GM04503 (cell line): ENCODE measurements at places on chromosomes 12 and 14.
A peak's percentile ranks its signal among the peaks of the same experiment; 100 is the strongest.

DNA sequence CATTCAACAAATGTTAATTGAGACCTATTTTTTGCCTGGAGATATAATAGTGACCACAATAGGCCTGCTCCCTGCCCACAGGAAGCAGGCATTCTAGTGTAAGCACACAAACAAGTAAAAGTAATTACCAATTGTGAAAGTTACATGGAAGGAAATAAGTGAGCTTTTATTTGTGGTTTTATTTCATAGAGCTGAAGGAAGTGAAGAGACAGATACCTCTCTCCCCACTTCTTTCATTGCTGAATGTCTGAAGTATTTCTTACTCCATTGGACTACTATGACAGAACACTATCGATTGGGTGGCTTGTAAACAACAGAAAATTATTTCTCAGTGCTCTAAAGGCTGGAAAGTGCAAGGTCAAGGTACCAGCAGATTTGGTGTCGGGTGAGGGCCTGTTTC, 183.5 kb downstream of the PRKCH start:
- DNase-seq = no peak

DNA sequence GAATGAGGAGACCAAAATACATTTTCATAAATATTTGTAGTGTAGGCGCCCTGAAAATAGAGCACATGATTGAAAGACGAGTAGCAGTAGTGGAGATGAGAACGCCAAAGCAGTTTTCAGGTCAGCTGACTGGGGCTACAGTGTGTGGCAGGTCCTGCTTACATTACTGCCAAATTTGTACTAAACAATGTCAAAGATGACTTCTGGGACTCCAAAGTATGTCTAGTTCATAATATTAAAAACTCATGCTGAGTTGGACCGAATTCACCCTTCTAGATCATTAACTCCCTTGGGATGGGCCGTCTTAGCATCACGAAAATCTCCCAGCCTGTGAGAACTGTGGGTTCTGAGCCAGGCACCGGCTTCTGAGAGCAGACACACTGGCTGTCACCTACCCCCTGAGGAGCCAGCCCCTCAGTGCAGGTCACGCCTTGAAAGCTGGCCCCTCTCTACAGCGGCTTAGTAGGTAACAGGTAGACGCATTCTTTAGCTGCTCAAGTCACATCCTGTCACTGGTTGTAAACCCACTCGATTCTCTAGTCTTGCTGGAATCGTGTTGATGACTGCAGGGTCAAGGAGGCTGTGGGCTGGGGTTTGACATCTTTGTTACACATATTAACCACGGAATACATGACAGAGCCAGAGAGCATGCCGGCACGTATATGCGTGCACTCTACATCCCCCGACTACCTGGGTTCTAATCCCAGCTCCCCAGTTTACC, 210.4 kb downstream of the ETV6 start:
- no peak for DNase-seq

GRCh38 chr12:72304751-72305150, 32.6 kb downstream of the TRHDE start:
- no peak for DNase-seq

DNA sequence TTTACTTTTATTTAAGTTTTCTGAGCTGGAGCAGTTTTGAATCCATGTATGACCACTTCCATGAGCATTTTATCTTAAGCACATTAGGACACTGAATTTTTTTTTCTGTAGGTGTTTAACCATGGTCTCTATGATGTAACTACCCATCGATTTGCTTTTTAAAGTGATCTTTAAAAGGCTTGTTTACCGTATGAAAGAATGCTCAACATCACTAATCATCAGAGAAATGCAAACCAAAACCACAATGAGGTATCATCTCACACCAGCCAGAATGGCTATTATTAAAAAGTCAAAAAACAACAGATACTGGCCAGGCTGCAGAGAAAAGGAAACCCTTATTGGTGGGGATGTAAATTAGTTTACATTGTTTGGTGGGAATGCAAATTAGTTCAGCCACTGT, 23.0 kb downstream of the GLRX5 start:
- no peak for DNase-seq

GRCh38 chr12:1197264-1198018, 206.4 kb downstream of the ERC1 start:
- DNase-seq = no peak

DNA sequence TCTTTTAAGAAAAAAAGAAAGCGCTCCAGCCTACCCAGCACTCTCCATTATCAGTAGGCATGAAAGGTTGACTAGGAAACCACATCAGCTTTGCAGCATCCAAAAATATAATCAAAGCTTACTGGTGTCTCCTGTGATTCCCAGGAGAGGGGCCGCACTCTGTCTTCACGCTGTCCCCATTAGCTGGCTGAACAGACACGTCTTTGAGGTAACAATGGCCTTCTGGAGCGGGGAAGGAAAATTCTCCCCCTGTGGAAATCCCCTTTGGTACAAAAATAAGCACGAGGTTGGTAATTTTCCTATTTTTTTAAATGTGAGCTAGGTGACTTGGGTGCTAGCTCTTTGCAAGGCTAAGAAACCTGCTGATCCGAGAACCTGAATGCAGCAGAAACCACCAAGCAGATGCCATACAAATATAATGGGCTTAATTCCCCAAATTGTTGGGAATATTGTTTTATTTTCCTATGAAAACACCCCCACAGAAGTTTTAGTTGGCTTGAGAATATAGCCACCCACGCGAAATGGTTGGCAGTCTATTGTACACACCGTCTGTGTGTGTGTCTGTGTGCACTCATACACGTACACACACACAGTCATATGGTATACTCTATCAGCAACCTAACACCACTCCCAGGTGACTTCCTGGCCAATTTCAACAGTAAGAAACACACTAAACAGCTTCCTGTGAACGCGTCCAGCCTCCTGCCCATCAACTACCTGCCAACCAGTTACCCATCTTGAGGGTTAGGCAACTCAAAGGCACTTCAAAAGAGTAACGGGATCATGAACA, 71.2 kb downstream of the KSR2 start:
- DNase-seq = no peak

DNA sequence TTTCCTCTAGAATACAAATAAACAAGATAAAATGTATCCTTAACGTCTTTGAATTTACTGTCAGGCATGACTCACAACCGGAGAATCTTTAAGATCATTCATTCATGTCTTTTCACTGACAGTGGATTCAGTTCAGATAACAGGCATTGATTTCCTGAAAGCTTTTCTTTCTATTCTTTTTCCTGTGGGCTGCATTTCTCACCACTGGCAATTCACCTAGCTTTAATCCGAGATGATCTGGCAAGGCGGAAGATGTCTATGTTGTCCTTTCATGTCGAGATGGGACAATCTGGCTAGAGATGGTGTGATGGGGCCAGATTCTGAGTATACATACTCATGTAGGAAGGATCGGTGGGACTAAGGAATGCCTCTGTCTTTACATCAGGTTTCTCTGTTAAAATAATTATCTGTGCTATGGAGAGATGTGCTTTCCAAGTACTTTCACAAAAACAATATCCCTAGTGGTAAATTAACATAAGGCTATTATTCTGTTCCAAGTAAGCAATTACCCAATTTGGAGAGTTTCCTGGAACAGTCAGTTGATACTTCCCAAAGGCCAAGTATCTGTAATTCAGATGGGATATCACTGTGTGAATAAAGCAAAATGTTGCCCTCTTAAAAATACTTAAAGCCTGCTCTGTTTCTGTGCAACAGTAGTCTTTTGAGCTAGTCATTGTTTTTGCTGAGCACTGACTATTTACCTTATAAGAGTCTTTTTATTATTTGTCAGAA, 17.8 kb downstream of the ACSS3 start:
- DNase-seq = no peak

DNA sequence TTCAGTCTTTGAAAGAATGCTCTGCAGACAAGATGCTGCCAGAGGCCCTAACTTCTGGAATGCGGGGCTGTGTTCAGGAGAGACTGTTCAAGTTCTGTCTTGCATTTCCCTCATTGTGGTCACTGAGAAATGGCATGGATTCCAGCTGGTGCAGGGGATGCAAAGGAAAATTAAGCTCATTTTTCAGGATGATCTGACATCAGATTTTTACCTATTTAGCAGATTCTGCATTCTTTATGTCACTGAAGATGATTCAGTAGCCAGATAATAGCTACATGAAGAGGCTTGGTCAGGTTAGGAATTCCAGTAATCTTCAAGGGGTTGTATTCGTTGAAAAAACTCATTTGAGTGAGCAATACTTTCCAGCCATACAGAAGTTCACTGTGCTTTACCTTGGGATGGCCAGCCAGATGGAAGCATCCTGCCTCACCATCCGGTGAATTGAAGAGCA, 16.1 kb upstream of the MFAP5 start:
- DNase-seq = no peak

- DNase-seq = no peak
Measured at GRCh38 chr12:5881666-5882065, 63.4 kb downstream of the ANO2 start.

DNA sequence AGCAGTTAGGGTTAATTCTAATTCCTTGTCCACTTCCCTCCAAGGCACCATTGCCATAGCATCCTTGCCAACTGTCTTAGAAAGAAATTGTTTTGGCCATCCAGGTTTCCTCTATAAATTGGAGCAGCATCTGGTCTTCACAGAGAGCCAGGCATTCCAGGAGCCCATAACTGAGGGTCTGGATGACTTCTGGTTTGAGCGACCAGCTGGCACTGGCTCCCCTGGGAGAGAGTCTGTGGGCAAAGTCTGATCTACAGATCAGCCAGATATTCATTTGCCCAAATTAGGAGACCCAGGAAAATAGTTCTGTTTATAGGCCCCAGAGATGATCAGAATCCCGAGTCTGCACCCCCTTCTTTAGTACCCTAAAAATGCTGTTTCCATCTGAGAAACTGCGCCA, 16.0 kb downstream of the VSX2 start:
- DNase-seq = no peak

- no peak for DNase-seq
Measured at GRCh38 chr14:104689109-104689880, at the start of gene INF2. Gene INF2 (plus strand): TSS chr14:104689618. CDS start chr14:104701366, 11,748 bp downstream.

DNA sequence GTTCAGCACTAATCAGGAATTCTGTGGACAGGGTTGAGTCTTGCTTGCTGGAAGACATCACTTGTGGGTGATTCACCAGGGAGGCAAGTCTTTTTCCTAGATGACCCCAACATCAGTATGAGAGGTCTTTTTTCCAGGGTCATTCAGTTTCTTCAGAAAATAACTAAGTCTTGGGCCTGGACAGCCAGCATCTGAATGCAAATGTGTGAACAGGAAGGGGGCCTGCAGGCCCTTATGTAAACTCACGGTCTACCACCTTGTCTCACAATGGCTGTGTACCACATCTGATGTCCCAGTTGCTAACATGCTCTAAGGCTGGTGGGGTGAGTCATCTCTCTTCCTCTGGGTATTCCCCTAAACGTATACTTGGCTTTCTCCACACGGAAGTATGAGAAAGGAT, 79.2 kb downstream of the HECTD4 start:
- peak; percentile 21 for DNase-seq

GRCh38 chr14:89140326-89140725, 276.7 kb downstream of the FOXN3 start:
- DNase-seq = no peak

DNA sequence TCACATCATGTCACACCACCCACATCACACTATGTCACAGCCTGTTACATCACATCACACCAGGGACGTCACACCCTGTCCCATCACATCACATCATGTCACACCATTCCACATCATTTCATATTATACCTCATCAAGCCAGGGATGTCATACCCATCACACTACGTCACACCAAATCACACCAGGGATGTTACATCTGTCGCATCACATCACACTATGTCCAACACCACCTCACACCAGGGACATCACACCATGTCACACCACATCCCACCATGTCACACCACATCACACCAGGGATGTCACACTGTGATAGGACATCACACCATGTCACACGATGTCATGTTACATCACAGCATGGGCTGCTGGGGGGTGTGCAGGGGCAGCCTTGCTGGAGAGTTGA, 110.6 kb downstream of the TMEM121 start:
- no peak for DNase-seq

- no peak for DNase-seq
Measured at GRCh38 chr14:103724116-103724515, 8.5 kb downstream of the ZFYVE21 start.

DNA sequence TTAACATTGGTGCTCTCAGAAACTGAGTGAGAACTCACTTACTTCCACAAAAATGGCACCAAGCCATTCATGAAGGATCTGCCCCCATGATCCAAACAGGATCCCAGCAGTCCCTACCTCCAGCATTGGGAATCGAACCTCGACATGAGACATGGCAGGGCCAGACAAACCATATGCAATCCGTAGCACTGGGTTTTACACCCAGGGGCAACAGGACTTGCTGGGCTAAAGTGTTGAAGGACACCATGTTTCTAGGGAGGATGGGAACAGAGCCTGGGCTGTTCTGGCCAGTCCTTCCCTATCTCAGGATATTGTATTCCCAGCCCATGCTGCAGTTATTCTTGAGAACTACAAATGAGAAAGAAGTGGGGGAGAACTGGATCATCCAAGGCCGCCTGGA, 36.6 kb downstream of the SERPINA3 start:
- DNase-seq = no peak

DNA sequence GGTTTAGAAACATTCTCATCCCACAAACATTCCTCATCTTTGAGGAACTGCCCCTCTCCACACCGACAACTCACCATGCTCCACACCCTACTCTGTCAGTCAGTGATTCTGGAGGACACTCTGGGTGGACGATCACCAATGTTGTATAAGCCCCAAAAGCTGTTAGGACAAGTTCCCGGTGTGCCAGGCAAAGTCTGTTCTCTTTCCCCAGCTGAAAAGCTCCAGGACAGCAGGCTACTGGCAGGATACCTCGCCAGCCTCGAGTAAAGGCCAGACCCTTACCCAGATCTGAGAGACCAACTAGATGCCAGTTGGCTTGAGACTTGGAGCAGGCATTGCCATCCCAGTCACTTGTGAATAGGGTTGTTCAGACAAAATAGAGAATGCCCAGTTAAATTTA, 12.0 kb downstream of the KRT5 start:
- no peak for DNase-seq

- DNase-seq = no peak
Measured at GRCh38 chr12:43370263-43370662, 181.7 kb downstream of the ADAMTS20 start.

- no peak for DNase-seq
Measured at GRCh38 chr14:94756310-94756882, 13.5 kb downstream of the GSC start.

- DNase-seq = no peak
Measured at GRCh38 chr12:126210026-126210425, 1144.8 kb downstream of the AACS start.

GRCh38 chr12:6326316-6327228, 15.3 kb downstream of the TNFRSF1A start:
- DNase-seq = no peak

- DNase-seq = no peak
Measured at GRCh38 chr14:105303949-105304348, 3.1 kb upstream of the BRF1 start.

GRCh38 chr12:72074956-72075355, 136.3 kb downstream of the TPH2 start:
- DNase-seq = no peak

DNA sequence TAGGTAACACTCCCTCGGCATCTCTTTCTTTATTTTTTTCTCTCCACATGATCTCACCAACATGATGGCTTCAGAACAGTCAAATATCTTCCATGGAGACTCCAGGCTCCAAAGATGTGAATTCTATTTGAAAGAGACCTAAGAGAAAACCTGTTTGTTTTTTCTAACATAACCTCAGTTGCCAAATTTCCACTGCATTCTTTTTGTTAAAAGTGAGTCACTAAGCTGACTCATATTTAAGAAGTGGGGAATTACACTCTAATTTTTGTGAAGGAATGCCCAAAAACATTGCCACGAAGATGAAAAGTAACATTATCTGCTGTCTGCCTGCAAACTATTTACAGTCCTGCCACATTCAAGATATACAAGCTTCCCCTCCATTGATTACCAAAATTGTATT, 1337.6 kb downstream of the LRFN5 start:
- no peak for DNase-seq
